ENCODE measurements at places on chromosomes 7 and 10. TPM values are rescaled to one million over a fixed set of nuclear protein-coding genes. Genes with fewer than 3 reads are reported as not detected.

The ARHGEF35 gene
- 5.3 TPM for total RNA-seq

The GRB10 gene
- 0.20 TPM for total RNA-seq

The TPST1 gene
- total RNA-seq = 1.9 TPM

DNA sequence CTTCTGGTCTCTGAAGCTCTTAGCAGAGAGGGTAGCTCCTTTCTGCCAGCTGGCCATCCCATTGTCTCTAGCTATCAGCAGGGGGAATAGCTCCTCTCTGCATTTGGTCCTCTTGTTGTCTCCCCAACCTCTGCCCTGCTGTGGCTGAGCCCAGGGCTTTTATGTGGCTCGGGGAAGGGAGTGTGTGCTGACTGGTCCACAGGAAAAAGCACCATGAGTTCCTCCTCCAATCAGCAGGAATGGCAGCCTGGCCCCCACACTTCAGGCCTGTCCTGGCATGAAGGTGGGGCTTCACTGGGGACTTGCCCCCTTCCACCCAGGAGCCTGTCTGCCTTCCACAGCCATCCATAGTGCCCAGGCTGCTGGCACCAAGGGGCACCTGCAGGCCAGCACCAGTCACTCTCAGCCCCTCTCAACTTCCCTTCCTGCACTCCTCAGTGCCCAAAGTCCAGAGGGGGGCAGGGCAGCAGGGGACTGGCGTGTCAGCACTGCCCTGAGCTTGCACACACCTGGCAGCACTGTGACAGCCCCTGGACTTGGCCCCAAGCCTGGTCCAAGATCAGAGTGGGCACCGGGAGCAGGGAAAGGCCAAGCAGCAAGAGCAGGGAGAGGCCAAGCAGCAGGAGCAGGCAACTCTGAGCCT lies 36.2 kb downstream of the NOLC1 start:
- H3K27me3 ChIP-seq = no peaks in the 10 kb centered on the region
- H3K36me3 ChIP-seq = no peaks in the 10 kb centered on the region
- H3K4me3 ChIP-seq = no peak overlapping the region

- H3K27me3 ChIP-seq = no peaks in the 10 kb centered on the region
- no peaks in the 10 kb centered on the region for H3K36me3 ChIP-seq
- no peak overlapping the region for H3K4me3 ChIP-seq
- H3K4me1 ChIP-seq = no peaks in the 10 kb centered on the region
- DNase-seq = no peak
Measured at GRCh38 chr10:34049887-34050286, 715.4 kb upstream of the NRP1 start.

- no peak overlapping the region for H3K27ac ChIP-seq
- no peaks in the 10 kb centered on the region for H3K36me3 ChIP-seq
- no peak for DNase-seq
Measured at GRCh38 chr10:49302088-49302487, 3.1 kb downstream of the C10orf71 start.

GRCh38 chr7:116551692-116552091 lies 26.9 kb downstream of the CAV1 start:
- no peak overlapping the region for H3K4me3 ChIP-seq
- no peaks in the 10 kb centered on the region for H3K36me3 ChIP-seq
- no peak overlapping the region for H3K27ac ChIP-seq

DNA sequence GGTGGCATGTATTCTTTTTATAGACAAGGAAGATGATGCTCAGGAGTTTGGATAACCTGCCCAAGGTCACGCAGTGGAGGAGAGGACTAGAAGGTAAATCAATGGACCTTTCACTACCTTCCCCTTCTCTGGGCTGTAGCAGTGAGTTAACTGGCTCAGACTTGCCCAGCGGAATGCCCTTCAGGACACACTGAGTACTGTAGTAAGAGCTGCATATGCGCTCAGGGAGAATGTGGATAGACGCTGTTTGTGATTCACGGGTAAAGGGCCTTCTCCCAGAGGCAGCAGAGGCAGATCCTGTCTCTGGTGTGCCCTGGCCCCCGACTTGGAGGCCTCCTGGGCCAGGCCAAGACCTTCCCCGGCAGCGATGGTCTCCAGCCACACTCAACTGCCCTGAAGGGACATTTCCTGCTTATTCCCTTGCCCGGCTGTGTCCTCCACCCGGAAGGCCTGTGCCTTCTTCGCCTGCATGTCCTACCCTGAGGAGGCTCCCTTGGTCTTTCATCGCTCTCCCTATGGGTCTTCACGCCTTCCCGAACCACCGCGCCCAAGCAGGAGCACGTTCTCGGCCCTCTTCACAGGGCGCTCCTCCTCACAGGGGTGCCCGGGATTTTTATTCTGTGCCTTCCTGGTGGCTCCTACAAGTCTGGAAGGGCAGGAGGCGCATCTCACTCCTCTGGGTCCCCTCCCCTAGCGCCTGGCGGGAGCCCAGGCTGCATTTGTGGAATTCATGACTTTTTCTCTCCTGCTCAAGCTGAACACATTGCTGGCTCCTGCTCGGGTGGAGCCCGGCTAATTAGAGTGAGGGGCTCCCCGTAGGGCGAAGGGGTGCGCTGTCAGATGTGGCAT lies 1.8 kb upstream of the IKZF1 start:
- no peak overlapping the region for H3K27ac ChIP-seq
- H3K4me1 ChIP-seq = peaks cover 35% of the 10 kb centered on the region
- no peaks in the 10 kb centered on the region for H3K27me3 ChIP-seq
- H3K4me3 ChIP-seq = peak overlapping the region; percentile 59

DNA sequence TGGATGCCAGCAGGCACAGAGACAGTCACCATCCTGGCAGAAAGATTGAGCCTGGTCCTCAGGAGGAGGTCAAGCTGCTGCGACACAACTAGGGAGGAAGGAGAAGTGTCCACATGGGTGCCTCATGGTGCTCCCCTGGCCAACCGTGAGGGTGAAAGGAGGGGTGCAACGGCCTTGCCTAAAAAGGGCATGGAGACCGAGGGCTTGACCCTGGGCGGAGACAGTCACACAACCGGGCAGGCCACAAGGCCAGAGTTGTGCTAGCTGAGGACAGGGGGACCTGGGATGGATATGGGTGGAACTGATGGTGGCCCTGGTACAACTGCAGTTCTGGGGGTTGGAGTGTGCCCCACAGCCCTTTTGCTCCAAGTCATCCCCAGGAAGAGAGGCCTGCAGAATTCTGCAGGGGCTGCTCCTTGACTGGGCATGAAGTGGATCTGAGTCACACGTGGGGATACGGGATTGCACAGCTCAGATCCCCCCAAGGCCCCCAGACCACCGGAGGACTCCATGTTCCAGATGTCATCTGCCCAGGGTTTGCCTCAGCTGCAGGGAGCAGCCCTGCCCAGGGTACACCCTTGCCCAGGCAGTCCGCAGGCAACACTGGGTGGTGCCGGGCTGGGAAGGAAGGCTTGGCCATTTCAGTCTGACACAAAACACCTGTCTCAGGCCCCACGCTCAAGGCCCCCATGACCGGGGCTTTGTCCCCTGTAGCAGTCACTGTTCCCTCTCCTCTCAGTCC lies 602.3 kb upstream of the MGMT start:
- H3K4me1 ChIP-seq = no peaks in the 10 kb centered on the region
- no peak overlapping the region for H3K27ac ChIP-seq
- H3K36me3 ChIP-seq = no peaks in the 10 kb centered on the region

DNA sequence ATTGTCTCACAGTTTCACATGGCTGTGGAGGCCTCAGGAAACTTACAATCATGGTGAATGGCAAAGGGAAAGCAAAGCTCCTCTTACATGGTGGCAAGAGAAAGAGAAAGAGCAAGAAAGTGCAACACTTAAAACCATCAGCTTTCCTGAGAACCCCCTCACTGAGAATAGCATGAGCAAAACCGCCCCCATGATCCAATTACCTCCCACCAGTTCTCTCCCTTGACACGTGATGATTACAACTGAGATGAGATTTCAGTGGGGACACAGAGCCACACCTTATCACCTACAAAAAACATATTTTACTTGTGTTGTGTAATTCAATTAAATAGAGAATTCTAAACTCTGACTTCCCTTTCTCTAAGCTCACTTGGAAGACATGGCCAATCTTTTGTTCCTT lies 80.2 kb downstream of the SEMA3C start:
- no peak overlapping the region for H3K4me3 ChIP-seq
- no peaks in the 10 kb centered on the region for H3K4me1 ChIP-seq
- no peaks in the 10 kb centered on the region for H3K27me3 ChIP-seq
- H3K27ac ChIP-seq = no peak overlapping the region

GRCh38 chr7:98802088-98802780 lies 67.6 kb downstream of the TMEM130 start:
- DNase-seq = no peak
- H3K27me3 ChIP-seq = no peaks in the 10 kb centered on the region
- H3K4me1 ChIP-seq = no peaks in the 10 kb centered on the region
- no peaks in the 10 kb centered on the region for H3K36me3 ChIP-seq

- H3K27me3 ChIP-seq = no peaks in the 10 kb centered on the region
- no peak overlapping the region for H3K4me3 ChIP-seq
- peaks cover 49% of the 10 kb centered on the region for H3K4me1 ChIP-seq
- DNase-seq = no peak
- H3K27ac ChIP-seq = no peak overlapping the region
Measured at GRCh38 chr10:51694086-51694768, 5.2 kb downstream of the CSTF2T start.

- peaks cover 21% of the 10 kb centered on the region for H3K4me1 ChIP-seq
- no peak for DNase-seq
- no peak overlapping the region for H3K4me3 ChIP-seq
- no peaks in the 10 kb centered on the region for H3K36me3 ChIP-seq
- H3K27me3 ChIP-seq = no peaks in the 10 kb centered on the region
- no peak overlapping the region for H3K27ac ChIP-seq
Measured at GRCh38 chr10:88121361-88121760, 257.9 kb downstream of the PTEN start.

GRCh38 chr10:88256886-88257285 lies 326.2 kb downstream of the RNLS start:
- no peaks in the 10 kb centered on the region for H3K36me3 ChIP-seq
- H3K27ac ChIP-seq = no peak overlapping the region
- H3K4me1 ChIP-seq = no peaks in the 10 kb centered on the region
- no peaks in the 10 kb centered on the region for H3K27me3 ChIP-seq

DNA sequence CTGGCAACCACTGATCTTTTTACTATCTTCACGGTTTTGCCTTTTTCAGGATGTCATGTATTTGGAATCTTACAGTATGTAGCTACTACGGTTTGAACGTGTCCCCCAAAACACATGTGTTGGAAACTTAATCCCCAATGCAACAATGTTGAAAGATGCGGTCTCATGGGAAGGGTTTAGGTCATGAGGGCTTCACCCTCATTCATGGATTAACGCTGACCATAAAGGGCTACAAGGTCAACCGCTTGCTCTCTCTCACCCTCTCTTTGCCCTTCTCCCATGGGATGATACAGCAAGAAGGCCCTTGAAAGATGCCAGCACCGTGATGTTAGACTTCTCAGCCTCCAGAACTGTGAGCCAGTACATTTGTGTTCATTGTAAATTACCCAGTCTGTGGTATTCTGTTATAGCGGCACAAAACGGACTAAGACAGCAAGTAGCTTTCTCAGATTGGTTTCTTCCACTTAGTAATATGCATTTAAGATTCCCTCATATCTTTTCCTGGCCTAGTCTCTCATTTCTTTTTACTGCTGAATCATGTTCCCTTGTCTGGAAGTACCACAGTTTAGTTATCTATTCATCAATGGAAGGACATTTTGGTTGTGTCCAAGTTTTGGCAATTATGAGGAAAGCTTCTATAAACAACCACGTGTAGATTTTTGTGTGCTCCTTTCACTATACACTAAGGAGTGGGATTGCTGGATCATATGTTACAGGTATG lies 3.0 kb upstream of the CRYGN start:
- DNase-seq = no peak
- H3K4me3 ChIP-seq = no peak overlapping the region
- H3K4me1 ChIP-seq = peaks cover 28% of the 10 kb centered on the region
- no peaks in the 10 kb centered on the region for H3K27me3 ChIP-seq
- no peak overlapping the region for H3K27ac ChIP-seq

DNA sequence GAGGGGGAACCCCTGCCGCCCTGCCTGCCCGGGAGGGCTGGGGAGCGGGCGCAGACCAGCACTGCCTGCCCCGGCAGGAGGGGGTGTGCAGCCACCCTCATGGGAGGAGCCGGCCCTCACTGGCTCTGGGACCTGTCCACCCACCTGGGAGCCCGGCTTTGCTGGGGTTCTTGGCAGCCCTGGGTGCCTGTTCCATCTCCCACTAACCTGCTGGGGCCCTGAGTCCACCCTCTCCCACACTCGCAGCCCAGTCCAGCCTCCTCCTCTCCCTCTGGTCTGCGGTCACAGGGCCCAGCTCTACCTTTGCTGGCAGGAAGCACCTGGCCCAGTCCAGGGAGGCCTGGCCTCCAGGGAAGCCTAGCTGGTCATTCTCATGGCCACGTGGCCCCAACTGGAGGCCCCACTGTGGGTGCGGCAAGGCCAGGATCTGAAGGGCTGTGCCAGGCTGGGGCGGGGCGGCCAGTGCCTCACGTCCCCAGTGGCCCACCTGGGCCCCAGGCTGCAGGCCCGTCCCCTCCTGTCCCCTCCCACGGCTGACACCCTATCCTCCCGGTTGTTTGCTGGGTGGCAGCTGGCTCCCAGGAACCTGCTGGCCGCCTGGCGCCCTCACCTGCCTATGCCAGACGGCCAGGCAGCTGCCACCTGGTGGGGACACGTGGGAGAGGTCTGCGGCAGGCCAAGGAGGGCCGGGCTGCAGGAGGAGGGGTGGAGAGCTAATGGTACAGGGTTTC lies at the start of gene TMEM184A:
Gene TMEM184A (minus strand): TSS at position 393 of the 731 bp plus-strand sequence. CDS start 721 bp downstream, outside the sequence.
- no peaks in the 10 kb centered on the region for H3K36me3 ChIP-seq
- no peaks in the 10 kb centered on the region for H3K4me1 ChIP-seq
- no peaks in the 10 kb centered on the region for H3K27me3 ChIP-seq
- H3K27ac ChIP-seq = no peak within 1 kb of the TSS
- no peak within 1 kb of the TSS for H3K4me3 ChIP-seq
- no peak for DNase-seq

GRCh38 chr7:21468969-21469368 lies 41.1 kb downstream of the SP4 start:
- no peaks in the 10 kb centered on the region for H3K36me3 ChIP-seq
- peaks cover 4% of the 10 kb centered on the region for H3K4me1 ChIP-seq
- no peak for DNase-seq
- no peaks in the 10 kb centered on the region for H3K27me3 ChIP-seq
- H3K27ac ChIP-seq = no peak overlapping the region
